ENCODE measurements at places on chromosomes 12 and 14.

DNA sequence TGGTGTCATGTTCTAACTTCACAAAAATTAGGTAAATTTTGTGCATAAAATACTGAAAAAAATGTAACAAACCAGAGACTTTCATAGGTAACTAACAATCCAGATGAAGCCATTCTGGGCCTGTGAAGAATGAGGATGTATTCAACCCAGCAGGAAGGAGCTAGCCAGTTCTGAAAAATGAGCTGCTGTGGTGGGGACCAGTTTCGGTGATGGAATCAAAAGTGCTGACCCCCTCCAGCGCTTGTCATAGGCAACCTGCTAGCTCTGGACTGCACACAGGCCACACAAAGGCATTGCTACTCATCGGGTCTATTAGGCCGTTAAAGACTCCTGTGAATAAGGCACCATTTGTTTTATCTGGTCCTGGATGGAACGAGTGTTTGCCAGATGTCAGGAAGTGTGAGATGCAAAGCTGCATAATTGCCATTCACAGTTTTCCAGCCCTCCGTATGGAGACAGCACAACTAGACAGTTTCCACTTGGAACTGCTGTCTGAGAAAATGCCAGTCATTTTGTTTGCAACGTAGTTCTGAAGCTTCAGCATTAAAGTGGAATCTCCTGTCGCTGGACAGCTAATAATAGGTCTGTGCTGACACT, 3.3 kb upstream of the RIMBP2 start:
- H3K4me3 ChIP-seq, result no peak overlapping the region
- peaks cover 18% of the 10 kb centered on the region for H3K4me1 ChIP-seq

GRCh38 chr14:57405562-57405961, 15.2 kb downstream of the NAA30 start:
- no peak overlapping the region for H3K4me3 ChIP-seq
- no peak for DNase-seq
- no peak overlapping the region for H3K27ac ChIP-seq
- H3K27me3 ChIP-seq, result no peaks in the 10 kb centered on the region
- H3K4me1 ChIP-seq, result no peaks in the 10 kb centered on the region
- peaks cover 60% of the 10 kb centered on the region for H3K36me3 ChIP-seq

- no peak overlapping the region for H3K4me3 ChIP-seq
- no peaks in the 10 kb centered on the region for H3K27me3 ChIP-seq
- H3K27ac ChIP-seq, result no peak overlapping the region
- DNase-seq, result no peak
Observed at GRCh38 chr14:105015905-105016304, 5.0 kb downstream of the CDCA4 start.

GRCh38 chr12:46701356-46701755, 124.4 kb downstream of the SLC38A4 start:
- H3K4me3 ChIP-seq, result no peak overlapping the region
- peaks cover 26% of the 10 kb centered on the region for H3K4me1 ChIP-seq
- H3K27me3 ChIP-seq, result no peaks in the 10 kb centered on the region

- peaks cover 63% of the 10 kb centered on the region for H3K4me1 ChIP-seq
- DNase-seq, result no peak
- H3K27me3 ChIP-seq, result peaks cover 15% of the 10 kb centered on the region
- no peak overlapping the region for H3K4me3 ChIP-seq
- H3K36me3 ChIP-seq, result peaks cover 12% of the 10 kb centered on the region
- peak overlapping the region; percentile 81 for H3K27ac ChIP-seq
Observed at GRCh38 chr12:122843455-122843854, 8.2 kb downstream of the HIP1R start.

DNA sequence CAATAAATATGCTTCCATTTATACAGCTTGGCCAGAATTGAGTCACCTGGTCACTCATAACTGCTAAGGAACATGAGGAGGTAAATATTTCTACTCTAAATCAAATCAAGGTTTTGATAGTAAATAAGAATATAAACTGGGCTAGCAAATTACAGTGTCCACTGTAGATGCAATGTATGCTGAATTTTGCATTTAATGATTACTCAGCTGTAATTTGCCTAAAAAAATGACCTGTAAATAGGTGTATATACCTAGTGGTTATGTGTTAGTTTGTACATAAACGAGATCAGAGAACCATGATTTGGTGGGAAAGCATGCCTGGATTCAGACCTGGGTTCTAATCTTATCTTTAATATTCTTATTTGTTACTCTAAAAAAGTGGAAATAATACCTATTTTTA, 76.6 kb upstream of the CNTN1 start:
- no peak overlapping the region for H3K27ac ChIP-seq
- H3K27me3 ChIP-seq, result no peaks in the 10 kb centered on the region
- DNase-seq, result no peak
- H3K4me1 ChIP-seq, result no peaks in the 10 kb centered on the region
- H3K36me3 ChIP-seq, result no peaks in the 10 kb centered on the region

- no peaks in the 10 kb centered on the region for H3K36me3 ChIP-seq
- DNase-seq, result no peak
- no peaks in the 10 kb centered on the region for H3K27me3 ChIP-seq
- H3K4me3 ChIP-seq, result no peak overlapping the region
- H3K27ac ChIP-seq, result peak overlapping the region; percentile 47
Observed at GRCh38 chr12:92485351-92486348, 217.1 kb upstream of the PLEKHG7 start.

DNA sequence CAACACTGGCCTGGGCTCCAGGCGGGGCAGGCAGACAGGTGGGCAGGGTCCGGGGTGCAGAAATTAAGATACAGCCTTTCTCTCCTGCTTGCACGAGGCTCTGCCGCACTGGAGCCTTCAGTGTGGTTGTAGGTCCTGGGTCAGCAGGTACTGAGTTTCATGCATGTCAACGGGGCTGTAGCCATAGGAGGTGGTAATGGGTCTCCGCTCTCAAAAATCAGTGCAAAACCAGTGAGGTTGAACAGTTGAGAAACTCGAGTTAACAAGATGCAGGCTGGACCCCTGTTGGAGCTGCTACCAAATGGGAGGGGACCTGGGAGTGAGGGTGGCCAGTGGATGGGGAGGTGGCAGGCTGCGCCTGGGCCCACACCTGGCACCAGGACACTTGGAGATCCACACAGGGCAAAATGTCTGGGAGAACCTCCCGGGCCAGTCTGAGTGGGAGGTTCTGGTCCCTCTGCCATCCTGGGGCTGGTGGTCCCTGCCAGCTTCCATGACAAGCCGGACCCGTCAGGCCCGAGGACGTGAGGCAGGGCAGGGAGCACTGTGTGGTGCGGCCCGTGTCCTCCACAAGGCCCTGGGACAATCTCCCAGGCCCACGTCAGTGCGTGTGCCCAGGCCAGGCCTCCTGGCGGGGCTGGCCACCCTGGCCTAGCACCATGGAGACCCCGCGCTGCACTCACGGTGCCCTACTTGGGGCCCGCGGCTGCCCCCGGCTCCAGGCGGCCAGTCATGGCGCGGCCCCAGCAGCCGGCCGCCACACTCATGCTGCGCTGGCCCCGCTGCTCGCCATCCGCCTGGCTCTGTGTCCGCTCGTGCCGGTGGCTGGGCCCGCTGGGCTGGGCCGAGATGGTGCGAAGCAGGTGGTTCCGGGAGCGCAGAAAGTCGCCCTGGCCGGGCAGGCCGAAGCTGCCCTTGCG, 5.1 kb downstream of the ARL6IP4 start:
- H3K4me1 ChIP-seq, result peaks cover 46% of the 10 kb centered on the region
- H3K27me3 ChIP-seq, result no peaks in the 10 kb centered on the region
- peak overlapping the region; percentile 21 for H3K27ac ChIP-seq
- H3K36me3 ChIP-seq, result no peaks in the 10 kb centered on the region

GRCh38 chr12:122473543-122474323, 27.0 kb downstream of the ZCCHC8 start:
- peaks cover 5% of the 10 kb centered on the region for H3K4me1 ChIP-seq
- H3K4me3 ChIP-seq, result no peak overlapping the region
- peaks cover 53% of the 10 kb centered on the region for H3K36me3 ChIP-seq
- H3K27ac ChIP-seq, result peak overlapping the region; percentile 90

DNA sequence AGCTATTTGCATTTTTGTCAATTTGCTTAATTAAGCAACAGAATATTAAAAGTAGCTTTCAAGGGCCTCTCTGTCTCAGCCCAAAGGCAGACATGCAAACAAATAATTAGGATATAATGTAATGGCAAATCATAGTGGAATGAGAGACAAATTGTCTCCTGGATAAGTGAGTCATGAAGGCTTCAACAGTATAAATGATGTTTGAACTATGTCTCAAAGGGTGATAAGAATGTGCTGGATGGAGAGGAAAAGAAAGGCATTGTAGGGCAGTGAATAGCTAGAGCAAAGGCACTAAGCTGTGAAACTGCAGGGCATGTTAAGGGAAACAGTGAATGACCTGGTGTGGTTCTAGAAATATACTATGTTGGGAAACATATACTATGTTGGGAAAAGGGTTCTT, 53.5 kb upstream of the PPP1R12A start:
- no peak for DNase-seq
- H3K27ac ChIP-seq, result no peak overlapping the region
- H3K4me3 ChIP-seq, result no peak overlapping the region
- H3K4me1 ChIP-seq, result no peaks in the 10 kb centered on the region

GRCh38 chr12:107352347-107353081, 259.2 kb upstream of the CRY1 start:
- no peak for DNase-seq
- H3K27me3 ChIP-seq, result peaks cover 20% of the 10 kb centered on the region
- no peak overlapping the region for H3K4me3 ChIP-seq
- H3K4me1 ChIP-seq, result no peaks in the 10 kb centered on the region
- peaks cover 9% of the 10 kb centered on the region for H3K36me3 ChIP-seq

DNA sequence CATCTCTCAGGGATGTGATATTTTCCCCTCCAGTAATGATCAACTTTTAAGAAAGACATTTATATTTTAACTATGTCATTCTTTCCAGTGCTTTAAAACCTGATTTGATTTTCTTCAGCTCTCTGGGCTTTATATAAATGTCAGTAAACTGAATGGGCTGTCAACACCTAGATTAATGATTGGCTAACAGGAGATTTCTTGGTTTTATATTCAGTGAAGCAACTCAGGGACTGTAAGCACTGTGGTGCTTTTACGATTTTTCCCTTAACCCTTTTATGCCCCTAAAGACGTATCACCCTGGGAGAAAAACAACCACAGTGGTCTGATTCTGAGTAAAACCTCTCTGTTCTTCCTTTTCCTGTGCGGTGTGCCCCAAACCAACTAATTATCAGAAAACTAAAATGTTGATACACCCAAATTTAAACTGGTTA, 38.0 kb downstream of the PTGER2 start:
- H3K27ac ChIP-seq, result peak overlapping the region; percentile 99
- DNase-seq, result no peak
- H3K4me1 ChIP-seq, result peaks cover 69% of the 10 kb centered on the region
- peak overlapping the region; percentile 41 for H3K4me3 ChIP-seq

GRCh38 chr12:78406828-78407227, 457.7 kb upstream of the SYT1 start:
- H3K4me1 ChIP-seq, result peaks cover 34% of the 10 kb centered on the region
- H3K36me3 ChIP-seq, result no peaks in the 10 kb centered on the region
- no peak overlapping the region for H3K4me3 ChIP-seq
- H3K27me3 ChIP-seq, result no peaks in the 10 kb centered on the region
- no peak for DNase-seq
- peak overlapping the region; percentile 43 for H3K27ac ChIP-seq
